Common myeloid progenitor, CD34-positive (primary cell): ENCODE measurements at places on chromosomes 6 and 20.

DNA sequence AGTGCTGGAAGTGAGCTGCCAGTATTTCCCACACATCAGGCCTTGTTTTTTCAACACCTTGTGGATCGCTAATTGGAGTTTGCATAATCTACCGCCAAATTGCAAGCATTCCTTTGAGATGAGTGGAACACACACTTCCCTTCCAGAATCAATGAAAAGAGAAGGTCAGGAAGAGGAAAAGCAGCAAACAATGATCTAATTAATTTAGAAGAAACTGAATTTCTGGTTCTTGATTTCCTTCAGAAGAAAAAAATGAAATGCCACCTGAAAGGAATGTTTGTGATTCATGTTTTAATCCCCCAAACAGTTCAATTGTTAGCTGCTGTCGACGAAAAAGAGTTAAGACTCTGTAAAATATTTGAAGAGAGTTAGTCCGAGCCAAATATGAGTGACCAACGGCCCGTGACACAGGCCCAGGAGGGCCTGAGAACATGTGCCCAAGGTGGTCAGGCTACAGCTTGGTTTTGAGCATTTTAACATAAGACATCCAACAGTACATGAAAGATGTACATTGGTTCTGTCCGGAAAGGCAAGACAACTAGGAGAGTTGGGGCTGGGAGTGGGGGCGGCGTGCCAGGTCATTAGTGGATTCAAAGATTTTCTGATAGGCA, 182.3 kb downstream of the MTFR2 start:
- no peaks in the 10 kb centered on the region for H3K4me1 ChIP-seq
- H3K36me3 ChIP-seq: no peaks in the 10 kb centered on the region
- H3K27ac ChIP-seq: no peak overlapping the region
- no peak for DNase-seq
- no peak overlapping the region for H3K4me3 ChIP-seq

GRCh38 chr6:92906385-92906784, 513.0 kb downstream of the EPHA7 start:
- no peaks in the 10 kb centered on the region for H3K27me3 ChIP-seq
- H3K4me1 ChIP-seq: no peaks in the 10 kb centered on the region
- H3K36me3 ChIP-seq: no peaks in the 10 kb centered on the region
- H3K27ac ChIP-seq: no peak overlapping the region

- peaks cover 8% of the 10 kb centered on the region for H3K4me1 ChIP-seq
- no peak overlapping the region for H3K27ac ChIP-seq
- H3K4me3 ChIP-seq: peak overlapping the region; percentile 22
- DNase-seq: no peak
- H3K27me3 ChIP-seq: no peaks in the 10 kb centered on the region
These were observed 127.9 kb upstream of the NAA20 start for GRCh38 chr20:19889011-19889953.

DNA sequence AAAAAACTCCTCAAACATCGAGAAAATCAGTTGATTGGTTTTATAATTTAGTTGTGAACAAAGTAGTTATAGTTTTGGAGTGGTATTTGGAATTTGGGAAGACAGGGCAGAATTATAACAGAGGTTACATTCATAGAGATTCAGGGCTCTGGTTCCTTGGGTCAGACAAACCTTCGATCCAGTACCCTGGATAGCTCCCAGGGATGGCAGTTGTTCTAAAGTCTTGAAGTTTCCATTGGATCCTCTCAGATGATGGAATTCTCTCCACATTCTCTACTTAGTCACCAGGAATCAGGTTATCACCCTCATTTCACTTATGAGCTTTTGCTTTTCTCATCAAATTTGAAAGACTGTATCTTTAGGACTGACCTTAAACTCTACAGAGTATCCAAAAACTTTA, 285.1 kb downstream of the CENPW start:
- no peak overlapping the region for H3K4me3 ChIP-seq
- H3K4me1 ChIP-seq: no peaks in the 10 kb centered on the region

- no peak overlapping the region for H3K27ac ChIP-seq
- no peak overlapping the region for H3K4me3 ChIP-seq
- no peak for DNase-seq
- H3K4me1 ChIP-seq: peaks cover 16% of the 10 kb centered on the region
- no peaks in the 10 kb centered on the region for H3K36me3 ChIP-seq
These were observed 29.5 kb downstream of the CEP85L start for GRCh38 chr6:118621799-118622470.

GRCh38 chr6:127119102-127120022, 891 bp downstream of the RSPO3 start:
- H3K27ac ChIP-seq: no peak overlapping the region
- DNase-seq: peak; percentile 40
- H3K4me3 ChIP-seq: peak overlapping the region; percentile 72
- peaks cover 13% of the 10 kb centered on the region for H3K4me1 ChIP-seq

DNA sequence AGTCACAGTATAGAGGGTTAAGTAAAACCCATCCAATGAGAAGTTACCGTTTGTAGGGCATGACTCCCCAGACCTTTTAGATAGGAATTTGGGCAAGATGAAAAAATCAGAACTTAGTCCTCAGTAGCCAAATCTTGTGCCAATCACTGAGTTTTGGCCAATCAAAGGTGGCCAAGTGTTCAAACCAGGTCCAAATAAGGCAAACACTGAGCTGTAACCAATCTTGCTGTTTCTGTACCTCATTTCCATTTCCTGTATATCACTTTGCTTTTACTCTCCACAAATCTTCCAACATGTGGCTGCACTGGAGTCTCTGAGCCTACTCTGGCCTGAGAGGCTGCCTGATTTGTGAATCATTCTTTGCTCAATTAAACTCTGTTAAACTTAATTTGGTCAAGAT, 81.8 kb upstream of the GPR6 start:
- no peaks in the 10 kb centered on the region for H3K27me3 ChIP-seq
- no peaks in the 10 kb centered on the region for H3K36me3 ChIP-seq
- DNase-seq: no peak
- no peak overlapping the region for H3K27ac ChIP-seq
